ENCODE measurements at places on chromosomes 2 and 18.

DNA sequence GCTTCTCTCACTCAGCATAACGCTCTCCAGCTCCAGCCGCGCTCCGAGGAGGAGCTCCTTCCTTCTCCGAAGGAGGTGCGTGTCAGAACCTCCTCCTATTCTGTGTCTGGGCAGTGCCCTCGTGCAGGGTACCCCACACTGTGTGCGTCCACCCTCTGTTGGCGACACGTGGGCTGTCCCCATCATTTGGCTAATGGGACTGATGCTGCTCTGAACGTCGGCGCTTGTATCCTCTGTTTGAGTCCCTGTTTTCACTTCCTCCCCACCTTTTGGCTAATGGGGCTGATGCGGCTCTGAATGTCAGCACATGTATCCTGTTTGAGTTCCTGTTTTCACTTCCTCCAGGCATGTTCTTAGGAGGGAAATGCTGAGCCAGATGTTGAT, 22.2 kb downstream of the KCNG2 start:
- peak; percentile 89 for DNase-seq

DNA sequence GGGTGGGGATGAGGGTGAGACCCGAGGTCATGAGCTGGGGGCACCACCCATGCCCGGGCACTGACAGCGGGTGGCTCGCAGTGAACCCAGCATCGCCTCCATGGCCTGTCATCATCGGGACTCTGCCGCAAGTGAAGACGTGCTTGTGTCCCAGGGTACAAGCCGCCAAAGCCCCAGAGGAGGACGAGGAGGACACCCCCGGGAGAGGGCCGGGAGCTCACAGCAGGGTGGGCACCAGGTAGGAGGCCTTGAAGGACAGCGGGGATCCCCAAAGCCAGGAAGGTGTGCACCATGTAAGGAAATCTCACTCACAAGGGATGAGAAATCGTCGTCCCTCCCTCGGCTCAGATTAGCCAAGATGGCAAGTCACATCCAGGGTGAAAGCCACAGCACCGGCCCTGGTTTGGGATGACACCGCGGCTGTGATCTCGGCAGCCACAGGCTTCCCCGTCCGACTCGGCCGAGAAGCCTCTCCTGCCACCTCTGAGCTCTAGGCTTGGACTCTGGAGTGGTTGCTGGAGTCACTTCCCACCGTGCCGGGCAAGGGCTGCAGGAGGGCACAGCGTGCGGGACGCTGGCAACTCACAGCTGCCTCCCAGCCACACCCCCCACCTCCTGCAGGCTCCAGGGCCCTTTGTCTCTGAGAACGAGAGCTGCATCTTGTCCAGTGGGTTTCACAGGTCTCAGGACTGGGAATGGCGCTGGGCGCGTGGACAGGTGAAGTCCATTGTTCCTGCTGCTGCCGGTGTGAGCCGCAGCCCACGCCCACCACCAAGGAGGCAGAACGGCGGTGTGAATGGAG, 81.6 kb upstream of the CTDP1 start:
- DNase-seq: no peak

GRCh38 chr2:124874219-124874618, 849.1 kb downstream of the CNTNAP5 start:
- DNase-seq: no peak

- DNase-seq: no peak
Observed at GRCh38 chr2:215271446-215271845, 40.4 kb upstream of the ATIC start.

- DNase-seq: no peak
Observed at GRCh38 chr2:8549273-8549922, 132.5 kb upstream of the ID2 start.

DNA sequence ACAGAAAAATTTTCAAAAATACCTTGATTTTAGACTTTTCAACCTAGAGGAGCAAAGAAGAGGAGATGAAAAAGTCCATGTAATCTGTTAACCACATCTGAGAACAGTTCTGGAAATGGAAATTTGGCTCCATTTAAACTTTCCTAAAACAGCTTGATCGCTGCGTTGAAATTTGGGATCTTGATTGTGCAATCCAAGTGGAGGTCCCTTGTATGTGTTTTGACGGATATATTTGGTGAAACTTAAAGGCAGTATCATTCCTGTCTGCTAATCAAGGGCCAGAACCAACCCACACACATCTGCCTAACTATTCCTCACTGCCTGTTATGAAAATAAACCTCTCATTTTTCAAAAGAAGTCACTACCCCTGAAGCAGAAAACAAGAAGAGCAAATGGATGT, 46.6 kb downstream of the SPATS2L start:
- DNase-seq: no peak

DNA sequence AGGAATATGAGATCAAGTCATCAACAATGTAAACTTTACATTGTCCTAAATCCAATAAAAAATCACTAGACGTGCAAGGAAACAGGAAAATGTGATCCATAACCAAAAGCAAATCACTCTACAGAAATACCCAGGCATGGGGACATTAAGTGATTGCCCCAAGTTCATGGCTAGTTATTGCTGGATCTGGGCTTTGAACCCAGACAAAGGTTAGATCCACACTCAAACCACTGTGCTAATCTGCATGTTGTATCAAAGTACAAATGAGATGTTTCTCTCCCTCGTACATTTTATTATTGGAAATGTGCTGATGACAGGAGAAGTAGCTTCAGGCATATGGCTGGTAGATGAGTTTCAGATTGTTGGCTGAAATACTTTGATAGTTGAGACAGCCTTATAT, 2.7 kb upstream of the ARL5A start:
- no peak for DNase-seq

GRCh38 chr18:45171679-45172191, 443.5 kb upstream of the SLC14A2 start:
- DNase-seq: peak; percentile 4

DNA sequence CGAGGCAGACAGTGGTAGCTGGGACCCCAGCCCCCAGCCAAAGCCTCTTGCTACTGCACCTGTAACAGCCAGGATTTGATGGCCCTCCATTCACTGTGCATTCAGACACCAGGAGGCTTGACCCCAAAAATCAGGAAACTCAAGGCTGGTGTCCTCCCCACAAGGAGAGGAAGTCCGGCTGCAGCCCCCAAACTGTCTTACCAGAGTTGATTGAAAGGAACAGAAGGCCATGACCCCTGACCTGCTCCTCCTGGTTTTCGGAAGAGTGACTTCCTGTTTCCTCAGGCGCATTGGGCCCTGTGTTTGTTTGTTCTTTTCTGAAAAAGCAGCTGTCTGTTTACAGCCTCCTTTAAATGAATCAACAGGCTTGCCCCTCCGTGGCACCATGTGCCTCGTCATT, 111.6 kb downstream of the RNF144A start:
- DNase-seq: no peak

DNA sequence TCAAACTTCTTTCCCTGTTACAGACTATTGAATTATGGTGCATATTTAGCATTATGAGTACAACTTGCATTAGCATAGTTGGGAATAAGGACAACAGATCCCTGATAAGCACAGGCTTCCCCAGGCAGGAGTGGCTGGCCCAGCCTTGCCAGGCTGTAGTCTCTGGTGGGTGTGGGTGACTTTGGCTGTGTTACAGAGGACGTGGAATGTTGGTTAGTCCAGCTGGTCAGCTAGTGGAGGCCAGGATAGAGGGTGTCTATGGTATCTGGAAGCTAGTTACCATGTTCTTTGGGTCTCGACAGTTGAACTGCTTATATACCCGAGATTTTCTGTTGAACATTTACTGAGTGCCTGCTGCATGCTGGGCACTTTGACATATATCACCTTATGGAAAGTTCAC, 4.7 kb downstream of the SH3RF3 start:
- DNase-seq: no peak
